ENCODE measurements at places on chromosomes 2 and 18.

DNA sequence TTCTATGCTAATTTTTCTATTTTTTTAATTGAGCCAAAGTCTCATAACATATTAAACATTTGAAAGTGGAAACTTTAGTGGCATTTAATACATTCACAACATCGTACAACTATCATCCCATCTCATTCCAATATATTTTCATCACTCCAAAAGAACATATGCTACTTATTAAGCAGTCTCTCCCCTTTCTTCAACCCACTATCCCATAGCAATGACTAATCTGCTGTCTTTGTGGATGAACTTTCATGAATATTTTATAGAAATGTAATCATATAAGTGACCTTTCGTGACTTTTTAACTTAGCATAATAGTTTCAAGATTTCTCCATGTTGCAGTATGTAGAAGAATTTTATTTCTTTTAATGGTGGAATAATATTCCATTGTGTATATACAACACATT lies 90.3 kb downstream of the CCDC178 start:
- DNase-seq = no peak

- DNase-seq = no peak
These were observed 341.3 kb downstream of the TGIF1 start for GRCh38 chr18:3791238-3791637.

DNA sequence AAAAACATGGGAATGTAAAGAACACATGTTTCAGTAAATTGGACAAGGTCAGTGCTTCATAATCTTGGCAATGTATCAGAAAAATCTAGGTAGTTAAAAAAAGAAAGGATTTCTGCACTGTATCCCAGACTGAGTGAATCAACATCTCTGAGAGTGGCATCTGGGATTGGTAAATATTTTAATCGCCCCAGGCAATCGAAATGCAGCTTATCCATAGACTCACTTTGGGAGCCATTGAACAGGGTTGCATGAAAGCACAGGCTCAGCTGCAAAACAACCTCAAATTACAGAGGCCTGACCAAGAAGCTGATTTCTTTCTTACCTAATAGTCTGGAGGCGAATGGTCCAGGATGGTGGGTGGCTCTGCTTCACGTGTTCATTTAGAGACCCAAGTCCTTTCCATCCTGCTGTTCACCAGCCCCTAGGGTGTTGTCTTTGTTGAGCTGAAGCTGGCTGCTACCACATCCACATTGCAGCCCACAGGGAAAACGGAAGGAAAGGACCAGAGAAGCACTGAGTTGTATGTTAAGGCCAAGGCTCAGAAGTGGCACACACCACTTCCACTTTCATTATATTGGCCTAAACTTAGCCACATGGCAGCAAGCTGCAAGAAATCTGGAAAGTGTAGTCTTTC lies 59.0 kb downstream of the MOGAT1 start:
- DNase-seq = no peak

GRCh38 chr2:145352484-145352883 lies 832.6 kb upstream of the ZEB2 start:
- no peak for DNase-seq

DNA sequence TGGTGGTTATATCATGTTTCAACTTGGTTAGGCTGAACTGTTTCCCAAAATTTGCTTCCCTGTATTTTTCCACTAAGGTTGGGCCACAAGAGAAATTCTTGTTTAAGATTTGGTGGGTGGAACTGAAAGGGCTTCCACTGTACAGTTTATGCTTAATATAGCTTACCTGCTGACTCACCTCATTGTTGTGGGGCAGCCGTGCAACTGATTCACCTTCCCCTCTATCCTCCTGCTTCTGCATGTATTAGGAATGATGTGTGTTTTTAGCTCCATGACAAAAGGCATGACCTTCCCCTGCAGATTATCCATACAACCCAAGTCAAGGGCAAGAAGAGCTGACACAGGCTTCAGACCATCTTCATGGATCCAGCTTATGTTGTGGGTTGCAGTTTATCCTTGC lies 98.4 kb upstream of the GULP1 start:
- DNase-seq = no peak

- DNase-seq = no peak
These were observed 61.3 kb downstream of the EFEMP1 start for GRCh38 chr2:55862246-55862645.

DNA sequence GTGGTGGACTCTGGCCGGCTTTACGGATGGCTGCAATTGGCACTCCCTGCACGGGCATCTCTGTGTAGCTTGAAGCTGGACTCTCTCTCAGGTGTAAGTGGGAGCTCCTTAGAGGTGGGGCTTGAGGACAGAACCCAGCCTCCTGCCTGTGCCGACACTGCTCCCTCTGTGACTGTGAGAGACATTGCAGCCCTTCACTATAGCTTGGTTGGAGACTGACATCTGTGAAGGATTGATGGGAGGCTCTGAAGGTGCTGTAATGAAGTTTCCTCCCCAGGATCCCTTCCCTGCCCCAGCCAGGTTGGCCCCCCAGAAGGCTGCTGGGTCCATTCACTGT lies 166.7 kb downstream of the SH3RF3 start:
- DNase-seq = no peak

- DNase-seq = no peak
These were observed 91.4 kb upstream of the RBMS1 start for GRCh38 chr2:160584972-160585494.

- DNase-seq = no peak
These were observed 116.1 kb upstream of the CYP26B1 start for GRCh38 chr2:72263776-72264060.

DNA sequence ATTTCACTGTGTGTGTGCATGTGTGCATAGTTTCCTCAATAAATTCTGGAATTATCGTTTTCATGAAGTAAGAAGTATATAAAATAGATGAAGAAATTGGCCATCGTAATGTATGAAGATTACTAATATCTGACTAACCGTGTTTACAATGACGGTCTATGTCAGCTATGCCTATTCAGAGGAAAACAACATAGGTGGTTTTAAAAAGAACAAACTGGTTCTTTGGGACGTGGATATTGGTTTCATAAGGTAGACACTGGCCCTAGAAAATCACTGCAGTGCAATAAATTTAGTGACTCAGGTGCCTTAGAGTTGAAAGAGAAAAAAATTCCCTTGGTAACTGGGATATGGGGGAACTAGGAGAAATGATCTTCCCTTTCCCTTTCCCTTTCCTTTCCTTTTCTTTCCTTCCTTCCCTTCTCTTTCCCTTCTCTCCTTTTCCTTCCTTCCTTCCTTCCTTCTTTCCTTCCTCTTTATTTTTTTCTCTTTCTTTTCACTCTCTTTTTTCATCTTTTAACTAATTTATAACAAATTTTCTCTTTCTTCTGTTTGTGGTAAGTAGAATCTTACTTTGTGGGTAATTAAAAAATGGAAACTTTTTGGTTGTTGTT lies 36.4 kb downstream of the MAP2 start:
- DNase-seq = no peak

DNA sequence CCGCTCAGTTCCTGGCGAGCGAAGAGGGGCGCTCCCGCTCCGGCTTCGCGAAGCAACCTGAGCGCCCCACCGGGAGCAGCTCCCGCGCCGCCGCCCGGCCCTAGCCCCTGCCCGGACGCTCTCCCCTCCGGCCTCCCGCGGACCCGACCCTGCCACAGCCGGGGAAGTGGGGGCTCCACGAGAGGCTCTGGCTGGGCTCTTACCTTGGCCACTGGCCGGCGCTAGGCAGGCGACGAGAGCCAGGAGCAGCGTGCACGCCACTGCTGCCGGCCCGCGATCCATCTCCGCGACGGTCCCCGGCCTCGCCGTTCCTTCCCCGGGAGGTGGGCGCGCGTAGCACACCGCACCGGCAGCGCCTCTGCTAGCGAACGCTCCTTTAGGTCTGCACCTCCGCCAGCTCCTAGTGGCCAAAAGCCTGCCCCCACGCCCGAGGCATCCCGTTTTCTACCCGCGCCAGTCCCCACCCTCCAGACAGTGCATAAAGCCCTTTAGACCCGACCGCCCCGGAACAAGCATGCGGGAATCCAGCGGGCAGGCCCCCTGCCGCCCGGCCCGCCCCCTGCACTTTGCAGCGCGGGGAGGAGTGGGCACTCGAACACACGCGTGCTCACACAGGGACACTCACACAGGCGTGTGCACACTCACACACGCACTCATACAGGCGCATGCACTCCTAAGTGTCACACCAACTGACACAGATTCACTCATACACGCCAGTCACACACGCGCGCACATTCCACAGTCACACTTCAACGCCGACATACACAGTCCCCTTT lies at the start of gene LRP2:
TSS of gene LRP2 (minus strand) at position 417 of the 776 bp plus-strand sequence. CDS start at position 282, 135 bp downstream.
- no peak for DNase-seq
